ENCODE measurements at places on chromosomes 5 and 9.
A peak's percentile ranks its signal among the peaks of the same experiment; 100 is the strongest.

- no peak for DNase-seq
These were observed 25.3 kb upstream of the ZNF622 start for GRCh38 chr5:16490911-16491310.

- DNase-seq = no peak
These were observed 115.0 kb upstream of the HAND1 start for GRCh38 chr5:154593071-154593470.

- no peak for DNase-seq
These were observed 25.0 kb upstream of the IL17B start for GRCh38 chr5:149403923-149404745.

DNA sequence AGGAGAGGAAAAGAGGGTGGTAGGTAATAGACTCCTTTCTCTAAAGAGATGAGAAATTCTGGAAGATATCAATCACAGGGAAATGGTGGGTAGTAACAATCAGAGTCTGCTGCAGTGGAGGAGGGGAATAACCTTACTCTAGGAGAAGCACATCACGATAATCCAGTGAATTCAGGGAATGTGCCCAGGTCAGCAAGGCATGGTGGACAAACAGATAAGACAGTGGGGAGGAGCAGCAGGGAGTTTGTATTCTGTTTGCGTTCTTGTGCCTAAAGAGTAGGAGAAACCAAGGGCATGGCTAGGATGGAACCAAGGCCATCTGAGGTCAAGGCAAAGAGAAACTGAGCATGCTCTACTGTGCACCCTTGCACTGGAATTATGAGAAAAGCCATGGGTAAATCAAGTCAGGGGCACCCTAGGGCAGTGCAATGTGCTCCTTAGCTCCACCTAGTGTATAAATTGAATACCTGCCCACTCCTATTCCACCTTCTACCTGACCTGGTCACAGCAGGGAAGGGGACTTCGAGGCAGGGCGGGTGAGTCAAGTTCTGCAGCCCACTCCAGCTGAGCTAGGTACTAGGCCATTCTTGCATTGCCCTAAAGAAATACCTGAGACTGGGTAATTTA lies 31.6 kb downstream of the RETREG1 start:
- peak; percentile 9 for DNase-seq

GRCh38 chr5:145983446-145983845 lies 47.1 kb downstream of the SH3RF2 start:
- DNase-seq = no peak

DNA sequence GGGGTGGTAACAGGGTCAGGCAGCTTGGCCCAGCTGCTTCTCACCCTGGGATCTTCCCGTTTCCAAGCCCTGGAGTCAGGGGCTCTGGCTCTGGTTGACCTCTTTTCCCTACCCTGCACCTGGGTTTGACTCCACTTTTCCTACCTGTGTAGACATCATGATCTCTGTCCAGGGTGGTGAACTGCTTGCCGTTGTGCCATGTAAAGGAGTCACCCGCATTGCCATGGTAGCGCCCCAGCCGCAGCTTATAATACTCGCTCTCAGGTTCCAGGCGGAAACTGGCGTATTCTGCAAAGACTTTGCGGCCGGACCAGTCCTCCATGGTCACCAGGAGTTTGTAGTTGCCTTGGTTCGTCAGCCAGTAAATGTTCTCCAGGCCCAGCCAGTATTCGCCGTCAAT lies 30.9 kb downstream of the ANGPTL2 start:
- DNase-seq = no peak

- no peak for DNase-seq
These were observed 37.3 kb downstream of the IPPK start for GRCh38 chr9:92632641-92633040.

- peak; percentile 41 for DNase-seq
These were observed 16.4 kb downstream of the TENT4A start for GRCh38 chr5:6729386-6730310.

DNA sequence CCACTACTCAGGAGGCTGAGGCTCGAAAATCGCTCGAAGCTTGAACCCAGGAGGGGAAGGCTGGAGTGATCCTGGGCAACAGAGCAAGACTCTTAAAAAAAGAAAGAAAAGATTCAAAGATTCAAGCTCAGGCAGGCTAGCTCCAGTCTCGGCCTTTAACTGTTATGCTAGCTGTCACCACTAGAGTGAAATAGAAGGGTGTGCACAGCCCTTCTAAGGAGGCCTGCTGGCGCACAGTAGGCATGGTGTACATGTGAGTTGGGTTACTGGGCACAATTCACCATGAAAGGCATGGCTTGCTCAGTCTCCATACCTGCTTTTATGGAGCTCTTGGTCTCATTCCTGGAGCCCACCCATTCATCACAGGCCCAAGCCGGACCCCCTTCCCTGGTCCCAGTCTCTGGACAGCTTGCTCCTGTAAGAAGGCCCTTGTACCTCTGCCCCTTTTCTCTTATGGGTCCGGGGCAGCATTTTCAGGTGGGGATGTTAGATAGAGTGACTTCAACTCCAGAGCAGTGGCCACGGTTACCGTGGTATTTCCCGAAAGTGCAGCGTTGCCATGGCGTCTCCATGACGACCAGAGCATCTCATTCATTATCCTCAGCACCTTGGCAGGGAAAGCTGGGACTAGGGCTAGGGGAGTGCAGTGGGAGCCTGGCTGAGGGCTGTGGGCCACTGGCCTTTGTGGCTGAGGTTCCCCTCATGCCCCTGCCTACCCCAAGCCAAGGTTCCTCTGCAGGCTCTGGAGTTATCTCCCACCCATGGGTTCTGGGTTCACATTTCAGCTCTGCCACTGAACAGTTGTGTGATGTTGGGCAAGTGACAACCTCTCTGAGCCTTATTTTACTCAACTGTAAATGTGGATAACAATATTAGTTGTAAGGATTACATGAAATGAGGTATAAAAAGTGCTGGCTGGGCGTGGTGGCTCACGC lies 5.7 kb downstream of the NDST1 start:
- DNase-seq = no peak

DNA sequence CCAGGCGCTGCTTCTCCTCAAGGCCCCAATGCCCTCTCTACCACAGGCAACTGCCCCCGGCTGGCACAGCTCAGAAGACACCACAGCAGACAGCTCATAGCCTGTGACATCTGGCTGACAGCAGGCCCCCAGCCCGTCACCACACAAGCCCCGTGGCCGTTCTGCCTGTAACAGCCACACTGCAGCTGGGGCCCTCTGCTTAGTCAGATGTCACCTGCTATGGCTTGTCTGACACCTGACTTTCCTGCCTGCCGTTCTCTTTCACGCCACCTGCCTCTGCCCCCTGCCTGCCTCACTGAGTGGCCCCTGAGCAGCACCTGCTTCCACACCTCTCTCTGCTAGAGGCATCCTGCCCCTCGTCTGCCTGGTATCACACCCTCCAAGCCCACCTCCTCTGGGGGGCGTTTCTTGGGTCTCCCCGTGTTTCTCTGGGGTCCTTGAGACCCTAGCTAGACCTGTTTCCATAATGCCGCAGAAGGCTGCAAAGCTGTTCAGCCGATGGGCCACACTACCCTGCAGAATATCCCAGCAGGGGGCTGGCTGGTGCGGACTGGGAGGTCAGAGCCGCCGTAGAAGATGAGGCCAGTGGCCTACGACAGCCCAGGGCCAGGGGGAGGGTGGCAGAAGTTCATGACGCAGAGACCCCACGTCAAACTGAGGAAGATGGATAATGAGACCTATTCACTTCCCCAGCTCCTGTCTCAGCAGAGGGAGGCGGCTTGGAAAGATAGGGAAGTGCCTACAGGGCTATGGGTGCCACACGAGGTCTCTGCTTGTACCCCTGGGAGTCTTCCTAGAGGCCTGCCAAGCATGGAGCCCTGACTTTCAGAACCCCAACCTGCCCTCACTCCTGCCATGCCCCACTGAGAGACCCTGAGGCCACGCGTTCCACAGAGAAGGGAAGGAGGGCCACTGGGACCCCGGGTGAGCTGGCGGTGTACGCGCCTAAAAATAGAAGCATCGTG lies 95.1 kb downstream of the ZNF354C start:
- DNase-seq = no peak

DNA sequence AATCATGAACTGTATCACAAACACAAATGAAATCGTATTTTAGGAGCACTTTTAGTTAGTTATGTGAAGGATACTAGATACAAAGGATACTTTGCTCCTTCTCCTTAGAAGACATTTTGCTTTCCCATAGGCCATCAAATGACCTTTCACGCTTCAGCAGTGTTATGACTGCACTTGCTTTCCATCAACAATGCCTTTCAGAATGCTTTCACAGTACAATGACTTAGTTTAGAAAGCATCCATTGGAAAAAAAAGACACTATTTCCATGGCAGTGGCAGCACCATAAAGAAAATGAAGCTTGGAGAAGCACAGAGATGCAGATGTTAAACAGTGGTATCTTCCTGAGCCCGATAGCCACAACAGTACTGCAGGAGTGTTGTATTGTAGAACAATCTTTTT lies 203.9 kb downstream of the PCSK1 start:
- no peak for DNase-seq

DNA sequence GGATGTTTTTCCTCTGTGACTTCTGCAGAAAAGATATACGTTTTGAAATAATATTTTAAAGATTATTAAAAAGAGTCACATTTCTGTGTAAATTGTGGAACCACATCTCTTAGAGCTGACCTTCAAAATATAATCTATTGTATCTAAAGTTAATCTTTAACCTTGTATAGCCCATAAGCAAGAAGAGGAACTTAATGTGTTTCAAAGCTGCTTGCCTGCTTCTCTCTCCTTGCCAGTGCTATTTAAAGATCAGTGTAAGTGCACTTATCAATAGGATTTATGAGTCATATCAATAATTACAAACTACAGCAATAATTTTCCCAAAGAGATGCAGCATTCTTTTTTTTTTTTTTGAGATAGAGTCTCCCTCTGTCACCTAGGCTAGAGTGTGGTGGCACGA lies 29.4 kb upstream of the GDA start:
- no peak for DNase-seq

- no peak for DNase-seq
These were observed 205.3 kb upstream of the NFIL3 start for GRCh38 chr9:91628892-91629291.

GRCh38 chr5:80757290-80757689 lies 102.5 kb upstream of the DHFR start:
- DNase-seq = no peak

- no peak for DNase-seq
These were observed 24.1 kb upstream of the FEM1C start for GRCh38 chr5:115568668-115569067.

DNA sequence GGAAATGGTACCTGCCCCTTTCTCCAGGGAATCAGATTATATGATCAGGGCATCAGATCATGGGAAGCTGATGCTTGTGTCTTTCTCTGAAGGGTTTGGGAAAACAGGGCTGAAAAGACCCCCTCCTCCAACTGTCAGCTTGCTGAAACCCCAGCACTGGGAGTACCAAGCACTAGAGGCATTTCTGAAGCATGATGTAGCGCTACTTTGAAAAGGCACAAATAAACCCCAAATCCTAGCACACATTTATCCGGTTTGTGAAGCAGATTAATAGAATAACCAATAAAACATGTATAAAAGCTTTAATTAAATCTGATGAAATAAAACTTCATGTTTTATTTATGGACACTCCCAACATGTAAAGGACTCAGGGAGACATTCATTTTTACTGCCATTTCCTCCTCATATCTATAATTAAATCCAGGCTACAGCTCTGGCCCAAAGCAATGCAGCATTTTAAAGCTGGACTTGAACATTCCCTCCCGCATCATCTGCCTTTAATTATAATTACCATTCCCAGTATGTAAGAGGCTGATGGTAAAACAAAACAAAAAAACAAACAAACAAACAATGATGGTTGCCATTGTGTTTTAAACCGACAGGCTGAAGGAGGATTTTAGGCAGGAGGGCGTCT lies 298.2 kb upstream of the RFX3 start:
- DNase-seq = no peak

DNA sequence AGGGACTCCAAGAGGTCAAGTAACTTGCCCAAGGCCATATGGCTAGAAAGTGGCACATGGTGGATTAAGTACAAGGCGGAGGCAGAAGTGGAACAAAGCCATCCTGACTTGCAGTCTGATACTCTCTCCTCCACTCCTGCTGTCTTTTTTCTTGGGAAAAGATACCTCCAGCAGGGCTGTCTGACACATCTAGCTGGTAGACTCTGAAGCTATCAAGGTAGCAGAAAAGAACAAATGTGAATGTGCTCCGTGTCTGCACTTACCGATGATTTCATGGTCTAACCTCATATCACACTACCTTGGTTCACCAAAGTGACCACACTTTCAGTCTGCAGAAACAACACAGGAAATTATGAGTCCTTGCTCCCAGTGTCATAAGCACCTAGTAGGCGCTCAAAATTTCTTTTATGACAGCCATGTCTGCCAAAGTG lies 284.8 kb downstream of the CRB2 start:
- no peak for DNase-seq

GRCh38 chr5:147902609-147903115 lies 3.7 kb downstream of the C5orf46 start:
- DNase-seq = no peak

DNA sequence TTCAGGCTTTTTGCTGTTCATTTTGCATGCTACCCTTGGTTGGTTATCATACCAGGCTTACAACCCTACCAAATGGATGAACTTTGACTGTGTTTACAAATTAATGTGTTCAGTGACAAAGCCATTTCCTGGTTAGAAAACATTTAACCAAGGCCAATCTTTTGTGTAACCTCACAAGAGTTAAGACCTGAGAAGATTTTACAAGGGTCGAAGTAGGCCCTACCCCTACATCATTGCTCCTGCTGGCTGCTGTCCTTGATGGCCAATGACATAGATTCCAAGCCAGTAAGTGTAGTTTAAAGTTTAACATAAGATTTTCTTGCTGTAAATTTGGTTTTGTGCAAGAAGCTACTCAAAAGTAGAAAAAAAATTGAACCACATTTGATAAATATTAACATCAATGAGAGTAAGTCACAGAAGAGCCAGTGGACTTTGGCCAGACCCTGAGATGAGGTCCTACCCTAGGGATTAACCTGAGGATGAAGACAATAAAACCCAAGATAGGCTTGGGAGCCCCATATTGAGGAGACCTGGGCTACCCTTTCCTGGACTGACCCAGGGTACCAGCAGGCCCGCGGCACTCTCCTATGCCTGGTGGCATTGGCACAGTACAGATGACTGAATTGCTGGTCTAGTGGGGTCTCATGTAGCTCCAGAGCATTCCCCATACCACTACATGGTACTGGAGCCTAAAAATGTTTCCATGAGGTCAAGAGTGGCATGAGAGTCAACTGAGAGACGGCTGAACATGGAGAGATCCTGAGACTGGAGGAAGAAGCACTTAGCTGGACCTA lies 8.3 kb downstream of the C1QTNF3 start:
- no peak for DNase-seq

DNA sequence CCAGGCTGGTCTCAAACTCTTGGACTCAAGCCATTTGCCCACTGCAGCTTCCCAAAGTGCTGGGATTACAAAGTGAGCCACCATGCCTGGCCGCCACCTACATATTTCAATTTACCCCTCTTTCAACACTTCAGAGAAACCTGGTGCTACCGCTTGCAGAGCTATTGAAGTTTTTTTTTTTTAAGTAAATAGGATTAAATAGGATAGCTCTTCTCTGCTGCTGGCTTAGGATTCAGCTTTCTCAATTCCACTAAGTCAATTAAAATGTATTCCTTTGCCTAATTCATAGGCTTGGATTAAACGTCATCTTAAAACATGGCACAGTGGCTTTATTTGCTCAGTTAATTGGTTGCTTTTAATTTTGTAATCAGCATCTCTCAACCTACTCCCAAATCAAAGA lies 41.0 kb downstream of the KIAA1191 start:
- DNase-seq = no peak

GRCh38 chr5:5941486-5941885 lies 436.9 kb downstream of the MED10 start:
- DNase-seq = no peak

- DNase-seq = no peak
These were observed 79.8 kb downstream of the TNC start for GRCh38 chr9:115038178-115038577.

- no peak for DNase-seq
These were observed 2.8 kb downstream of the PHAX start for GRCh38 chr5:126603402-126603991.

GRCh38 chr5:10914741-10915480 lies 153.9 kb upstream of the DAP start:
- no peak for DNase-seq

Data from CD4-positive, alpha-beta T cell treated with Interleukin-4 for 1 hour (primary cell).